ENCODE measurements at places on chromosomes 2 and 18. TPM values are rescaled to one million over a fixed set of nuclear protein-coding genes. Genes with fewer than 3 reads are reported as not detected.

DNA sequence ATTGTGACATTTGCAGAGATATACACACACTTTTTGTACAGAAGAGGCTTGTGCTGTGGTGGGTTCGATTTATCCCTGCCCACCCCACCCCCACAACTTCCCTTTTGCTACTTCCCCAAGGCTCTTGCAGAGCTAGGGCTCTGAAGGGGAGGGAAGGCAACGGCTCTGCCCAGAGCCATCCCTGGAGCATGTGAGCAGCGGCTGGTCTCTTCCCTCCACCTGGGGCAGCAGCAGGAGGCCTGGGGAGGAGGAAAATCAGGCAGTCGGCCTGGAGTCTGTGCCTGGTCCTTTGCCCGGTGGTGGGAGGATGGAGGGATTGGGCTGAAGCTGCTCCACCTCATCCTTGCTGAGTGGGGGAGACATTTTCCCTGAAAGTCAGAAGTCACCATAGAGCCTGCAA, 40.0 kb downstream of the STEAP3 start:
- H3K27me3 ChIP-seq = peaks cover 17% of the 10 kb centered on the region
- H3K4me1 ChIP-seq = peaks cover 2% of the 10 kb centered on the region
- H3K4me3 ChIP-seq = no peak overlapping the region
- DNase-seq = no peak
- H3K27ac ChIP-seq = no peak overlapping the region

GRCh38 chr2:99827296-99827999, 314.9 kb downstream of the AFF3 start:
- no peaks in the 10 kb centered on the region for H3K36me3 ChIP-seq
- no peak for DNase-seq
- no peak overlapping the region for H3K4me3 ChIP-seq
- H3K27me3 ChIP-seq = peaks cover 12% of the 10 kb centered on the region
- peaks cover 6% of the 10 kb centered on the region for H3K4me1 ChIP-seq

- peak overlapping the region; percentile 94 for H3K4me3 ChIP-seq
- H3K36me3 ChIP-seq = peaks cover 3% of the 10 kb centered on the region
- DNase-seq = no peak
- H3K4me1 ChIP-seq = peaks cover 26% of the 10 kb centered on the region
- no peak overlapping the region for H3K27ac ChIP-seq
Observed at GRCh38 chr2:60554646-60555065, 1.2 kb upstream of the BCL11A start.

DNA sequence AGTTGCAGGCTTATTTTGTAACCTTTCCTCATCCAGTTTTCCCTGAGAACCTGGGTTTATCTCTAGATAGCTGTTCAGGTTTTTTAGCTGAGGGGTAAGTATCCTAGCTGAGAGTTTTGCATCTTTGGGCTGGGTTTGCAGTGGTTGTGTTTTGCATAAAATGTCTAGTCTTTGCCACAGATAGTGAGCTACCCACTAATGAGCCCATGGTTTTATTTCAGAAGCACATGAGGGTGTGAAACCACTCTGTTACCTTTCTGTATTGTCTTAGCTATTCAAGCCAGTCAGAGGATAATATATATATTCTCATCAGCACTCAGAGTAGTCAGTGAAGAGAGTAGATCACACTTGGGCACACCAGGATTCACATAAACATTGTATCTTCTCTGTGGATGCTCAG, 24.6 kb upstream of the TXNDC2 start:
- no peaks in the 10 kb centered on the region for H3K4me1 ChIP-seq
- peaks cover 2% of the 10 kb centered on the region for H3K36me3 ChIP-seq
- no peak overlapping the region for H3K27ac ChIP-seq
- no peak for DNase-seq

DNA sequence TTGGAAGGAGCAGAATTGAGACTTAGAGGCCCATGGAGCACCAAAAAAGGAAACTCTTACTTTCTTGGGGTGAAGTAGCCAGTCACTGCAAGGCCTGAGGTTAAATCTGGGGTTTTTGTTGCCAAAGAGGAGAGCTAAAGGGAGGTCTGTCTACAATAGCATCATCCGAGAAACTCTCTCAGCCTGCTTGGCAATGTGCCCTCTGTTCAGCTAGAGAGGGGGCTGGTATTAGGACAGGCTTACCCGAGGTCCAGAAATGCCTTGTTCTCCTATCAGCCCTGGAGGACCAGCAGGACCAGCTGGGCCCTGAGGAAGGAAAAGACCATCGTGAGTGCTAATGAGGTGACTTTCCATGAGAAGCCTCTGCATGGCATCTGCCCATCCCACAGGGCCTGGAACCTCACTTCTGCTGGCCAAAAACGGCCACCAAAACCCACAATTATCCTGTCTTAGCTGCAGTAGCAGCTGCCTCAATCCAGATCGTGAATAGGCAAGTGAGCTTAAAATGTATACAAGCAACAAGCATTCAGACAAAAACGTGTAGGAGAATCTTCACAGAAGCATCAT, 61.6 kb downstream of the COL6A3 start:
- no peak overlapping the region for H3K4me3 ChIP-seq
- peak overlapping the region; percentile 32 for H3K27ac ChIP-seq
- H3K36me3 ChIP-seq = peaks cover 3% of the 10 kb centered on the region
- no peaks in the 10 kb centered on the region for H3K4me1 ChIP-seq

The DOCK10 gene
- total RNA-seq = 185 TPM

DNA sequence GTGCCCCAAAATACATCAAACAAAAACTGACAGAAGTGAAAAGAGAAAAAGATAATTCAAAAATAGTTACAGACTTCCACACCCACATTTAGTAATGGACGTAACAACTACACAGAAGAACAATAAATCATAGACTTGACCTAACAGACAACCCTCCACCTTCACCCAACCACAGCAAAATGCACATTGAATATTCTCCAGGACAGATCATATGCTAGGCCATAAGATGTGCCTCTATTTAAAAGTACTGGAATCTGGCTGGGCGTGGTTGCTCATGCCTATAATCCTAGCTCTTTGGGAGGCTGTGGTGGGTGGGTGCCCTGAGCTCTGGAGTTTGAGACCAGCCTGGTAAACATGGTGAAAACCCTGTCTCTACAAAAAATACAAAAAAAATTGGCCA, 20.0 kb downstream of the SLC66A2 start:
- no peak overlapping the region for H3K4me3 ChIP-seq
- H3K36me3 ChIP-seq = peaks cover 5% of the 10 kb centered on the region
- H3K27ac ChIP-seq = no peak overlapping the region
- H3K4me1 ChIP-seq = no peaks in the 10 kb centered on the region

The MEP1B gene
- 0.29 TPM for total RNA-seq

GRCh38 chr18:58850786-58851469, 13.7 kb upstream of the ZNF532 start:
- no peak overlapping the region for H3K27ac ChIP-seq
- peaks cover 66% of the 10 kb centered on the region for H3K27me3 ChIP-seq
- H3K36me3 ChIP-seq = peaks cover 2% of the 10 kb centered on the region

The CPO gene
- not detected for total RNA-seq

- H3K36me3 ChIP-seq = peaks cover 3% of the 10 kb centered on the region
- H3K4me1 ChIP-seq = no peaks in the 10 kb centered on the region
- no peak for DNase-seq
- no peaks in the 10 kb centered on the region for H3K27me3 ChIP-seq
Observed at GRCh38 chr2:68108120-68108519, 45.3 kb upstream of the C1D start.

DNA sequence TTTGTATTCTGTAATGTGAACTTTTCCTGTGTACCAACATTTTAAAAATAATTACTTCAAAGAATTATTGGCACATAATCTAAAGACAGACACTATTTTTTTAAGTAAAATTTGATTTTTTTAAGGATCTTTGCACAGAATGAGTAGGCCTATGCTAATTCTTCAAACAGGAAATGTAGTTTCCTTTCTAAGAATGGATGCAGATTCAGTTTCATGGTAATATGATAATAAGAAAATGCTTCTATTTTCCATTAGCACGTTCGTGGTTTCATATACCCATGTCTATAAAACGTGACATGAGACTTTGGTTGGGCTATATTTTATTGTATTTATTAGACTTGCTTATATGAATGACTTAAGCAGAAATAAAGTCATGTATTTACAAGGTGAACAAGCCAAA, 191.8 kb upstream of the RBBP8 start:
- H3K27ac ChIP-seq = no peak overlapping the region
- no peaks in the 10 kb centered on the region for H3K36me3 ChIP-seq
- no peak for DNase-seq
- H3K27me3 ChIP-seq = peaks cover 7% of the 10 kb centered on the region

DNA sequence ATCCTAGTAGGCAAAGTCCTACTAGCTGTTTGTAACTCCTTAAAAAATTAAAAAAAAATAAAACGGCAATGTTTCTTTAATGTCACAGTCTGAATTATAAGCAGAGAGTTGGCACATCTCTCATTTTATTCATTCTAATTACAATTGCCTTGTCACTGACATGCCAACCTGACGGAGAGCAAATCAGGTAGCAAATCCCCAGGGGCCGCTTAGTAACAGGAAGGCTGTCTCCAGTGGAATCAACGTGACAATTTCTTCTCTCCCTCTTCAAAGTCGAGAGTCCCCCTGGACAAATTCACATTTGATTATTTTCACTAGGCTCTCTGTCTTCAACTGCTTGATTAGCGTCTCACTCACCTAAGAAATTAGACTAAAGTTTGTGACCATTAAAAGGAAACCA, 1598.9 kb upstream of the PIK3C3 start:
- no peaks in the 10 kb centered on the region for H3K27me3 ChIP-seq
- no peaks in the 10 kb centered on the region for H3K4me1 ChIP-seq
- no peak for DNase-seq
- H3K4me3 ChIP-seq = no peak overlapping the region

DNA sequence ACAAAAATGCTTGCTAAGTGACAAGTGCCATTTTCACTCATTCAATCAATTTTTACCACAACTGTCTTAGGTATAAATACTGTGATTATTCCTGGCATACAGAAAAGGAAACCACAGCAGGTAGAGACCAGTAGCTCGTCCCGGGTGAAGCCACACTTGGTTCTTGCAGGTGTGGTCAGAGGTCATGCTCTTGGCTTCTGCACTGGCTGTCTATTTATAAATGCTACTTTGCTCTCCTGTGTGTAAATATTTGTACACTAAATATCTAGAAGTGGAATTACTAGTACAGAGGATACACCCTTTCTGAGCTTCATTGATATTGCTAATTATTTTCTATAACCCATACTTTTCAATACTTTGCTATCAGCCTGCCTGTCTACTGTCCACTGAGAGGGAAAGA, 284.6 kb downstream of the MYT1L start:
- peaks cover 18% of the 10 kb centered on the region for H3K27me3 ChIP-seq
- H3K36me3 ChIP-seq = no peaks in the 10 kb centered on the region
- no peak overlapping the region for H3K27ac ChIP-seq
- H3K4me3 ChIP-seq = no peak overlapping the region
- no peaks in the 10 kb centered on the region for H3K4me1 ChIP-seq

The AFF3 gene
- total RNA-seq = 6.5 TPM

The FBLN7 gene
- total RNA-seq = 17.2 TPM

- H3K36me3 ChIP-seq = no peaks in the 10 kb centered on the region
- H3K4me1 ChIP-seq = no peaks in the 10 kb centered on the region
- DNase-seq = no peak
- peaks cover 11% of the 10 kb centered on the region for H3K27me3 ChIP-seq
- H3K27ac ChIP-seq = no peak overlapping the region
Observed at GRCh38 chr2:11032396-11032795, 120.7 kb downstream of the KCNF1 start.

GRCh38 chr2:70541481-70542020, 12.1 kb downstream of the TGFA start:
- H3K27me3 ChIP-seq = no peaks in the 10 kb centered on the region
- H3K36me3 ChIP-seq = no peaks in the 10 kb centered on the region
- peaks cover 8% of the 10 kb centered on the region for H3K4me1 ChIP-seq
- DNase-seq = no peak
- H3K27ac ChIP-seq = no peak overlapping the region
- H3K4me3 ChIP-seq = no peak overlapping the region

DNA sequence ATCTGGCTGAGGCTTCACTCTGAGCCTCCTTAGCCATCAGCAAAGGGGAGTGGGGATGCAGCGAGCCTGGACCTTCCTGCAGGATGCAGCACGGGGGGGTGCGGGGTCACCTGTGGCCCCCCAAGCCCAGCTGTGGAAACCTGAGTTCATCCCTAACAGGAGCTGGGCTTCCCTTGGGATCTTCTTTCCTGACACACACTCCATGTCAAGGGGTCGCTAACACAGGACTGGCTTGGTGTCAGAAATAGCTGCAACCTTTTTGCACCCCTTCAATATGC, 174.7 kb downstream of the RTP5 start:
- DNase-seq = no peak
- H3K27me3 ChIP-seq = peaks cover 48% of the 10 kb centered on the region
- no peak overlapping the region for H3K4me3 ChIP-seq

DNA sequence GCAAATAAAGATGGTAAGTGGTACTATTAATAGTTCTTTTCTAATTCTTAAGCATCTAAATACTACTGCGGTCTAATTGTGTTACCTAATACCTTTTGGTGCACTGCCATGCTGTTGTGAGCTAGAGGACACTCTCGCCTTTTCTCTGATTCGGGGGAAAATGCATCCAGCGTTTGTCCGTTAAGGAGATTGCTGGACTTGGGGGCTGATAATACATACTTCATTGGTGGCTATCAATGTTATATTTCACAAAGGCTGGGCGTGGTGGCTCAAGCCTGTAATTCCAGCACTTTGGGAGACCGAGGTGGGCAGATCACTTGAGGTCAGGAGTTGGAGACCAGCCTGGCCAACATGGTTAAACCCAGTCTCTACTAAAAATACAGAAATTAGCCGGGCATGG, 141.7 kb upstream of the TWIST2 start:
- H3K27me3 ChIP-seq = peaks cover 31% of the 10 kb centered on the region
- H3K4me1 ChIP-seq = no peaks in the 10 kb centered on the region
- peaks cover 2% of the 10 kb centered on the region for H3K36me3 ChIP-seq
- H3K27ac ChIP-seq = no peak overlapping the region
- DNase-seq = no peak

The TBR1 gene
- total RNA-seq = not detected

DNA sequence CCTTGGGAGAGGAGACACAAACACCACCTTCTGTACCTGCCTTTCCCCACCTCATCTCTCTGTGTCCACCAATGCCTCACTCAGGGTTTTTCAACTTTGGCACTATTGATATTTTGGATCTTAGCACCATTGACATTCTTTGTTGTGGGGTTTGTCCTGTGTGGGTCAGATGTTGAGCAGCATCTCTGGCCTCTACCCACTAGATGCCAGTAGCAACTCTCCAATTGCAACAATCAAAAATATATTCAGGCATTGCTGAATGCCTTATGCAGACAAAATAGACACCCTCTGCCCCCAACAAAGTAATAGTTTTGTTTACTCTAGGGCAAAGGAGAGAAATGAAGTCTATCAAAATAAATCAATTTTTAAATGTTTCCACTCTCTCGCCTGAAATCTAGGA, 1384.3 kb upstream of the NXPH2 start:
- no peaks in the 10 kb centered on the region for H3K27me3 ChIP-seq
- H3K4me1 ChIP-seq = no peaks in the 10 kb centered on the region
- no peak for DNase-seq
- H3K36me3 ChIP-seq = no peaks in the 10 kb centered on the region
- H3K4me3 ChIP-seq = no peak overlapping the region

DNA sequence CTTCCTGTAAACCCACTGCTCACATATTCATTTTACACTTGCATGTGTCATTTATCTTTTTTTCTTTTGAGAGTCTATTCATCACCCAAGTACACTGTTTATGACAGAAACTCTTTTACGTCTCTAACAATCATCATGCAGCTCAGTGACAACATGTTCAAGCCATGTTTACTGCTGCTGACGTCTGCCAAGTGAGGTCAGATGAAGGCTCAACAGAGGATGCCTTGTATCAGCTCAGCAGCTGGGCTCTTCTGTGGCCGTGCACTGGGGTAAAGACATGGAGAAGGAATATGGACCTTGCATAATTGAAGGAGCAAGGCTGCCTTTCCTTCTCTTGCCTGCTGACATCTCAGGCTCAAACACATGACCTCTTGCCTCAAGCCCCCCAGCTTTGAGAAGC, 99.6 kb downstream of the ADD2 start:
- H3K27me3 ChIP-seq = no peaks in the 10 kb centered on the region
- no peak for DNase-seq
- H3K4me3 ChIP-seq = no peak overlapping the region
- H3K4me1 ChIP-seq = peaks cover 6% of the 10 kb centered on the region
- H3K27ac ChIP-seq = no peak overlapping the region

All from T-helper 17 cell (primary cell).